ENCODE measurements at places on chromosomes 12 and 14. TPM values are rescaled to one million over a fixed set of nuclear protein-coding genes. Genes with fewer than 3 reads are reported as not detected.

Gene TMEM120B
- total RNA-seq = 13.7 TPM

Gene MIPOL1
- total RNA-seq = 29.9 TPM

Gene MANSC4
- total RNA-seq = 0.47 TPM

Gene RILPL2
- total RNA-seq = 0.78 TPM

Gene CCDC198
- total RNA-seq = not detected

Gene CLEC12A
- not detected for total RNA-seq

Gene GARIN6
- total RNA-seq = not detected

Gene SLC10A1
- not detected for total RNA-seq

Gene PTPRQ
- 1.9 TPM for total RNA-seq

Measured in occipital lobe (tissue), 3 donors.